Adrenal gland (tissue), 19 donors: ENCODE measurements at places on chromosomes 5 and 9.

GRCh38 chr9:133714606-133715294 lies 23.4 kb downstream of the SARDH start:
- H3K4me3 ChIP-seq: no peak overlapping the region
- H3K27me3 ChIP-seq: no peaks in the 10 kb centered on the region
- no peaks in the 10 kb centered on the region for H3K36me3 ChIP-seq

- H3K27me3 ChIP-seq: no peaks in the 10 kb centered on the region
- no peak overlapping the region for H3K4me3 ChIP-seq
- no peaks in the 10 kb centered on the region for H3K4me1 ChIP-seq
- DNase-seq: no peak
These were observed 550.6 kb upstream of the CLINT1 start for GRCh38 chr5:158409507-158409906.

GRCh38 chr5:138243794-138244193 lies 30.6 kb downstream of the GFRA3 start:
- no peak overlapping the region for H3K27ac ChIP-seq
- H3K27me3 ChIP-seq: peaks cover 4% of the 10 kb centered on the region
- no peak for DNase-seq
- no peaks in the 10 kb centered on the region for H3K4me1 ChIP-seq

GRCh38 chr9:101511009-101511408 lies 22.6 kb upstream of the RNF20 start:
- no peaks in the 10 kb centered on the region for H3K27me3 ChIP-seq
- no peaks in the 10 kb centered on the region for H3K36me3 ChIP-seq
- H3K4me1 ChIP-seq: no peaks in the 10 kb centered on the region
- DNase-seq: no peak

- no peak for DNase-seq
- H3K4me1 ChIP-seq: peaks cover 5% of the 10 kb centered on the region
- no peaks in the 10 kb centered on the region for H3K36me3 ChIP-seq
- no peak overlapping the region for H3K27ac ChIP-seq
These were observed 2.2 kb downstream of the SGCD start for GRCh38 chr5:156329171-156329611.

- no peak overlapping the region for H3K27ac ChIP-seq
- H3K4me1 ChIP-seq: peaks cover 6% of the 10 kb centered on the region
- no peaks in the 10 kb centered on the region for H3K27me3 ChIP-seq
- no peak for DNase-seq
These were observed 19.4 kb downstream of the FXN start for GRCh38 chr9:69054989-69055388.

DNA sequence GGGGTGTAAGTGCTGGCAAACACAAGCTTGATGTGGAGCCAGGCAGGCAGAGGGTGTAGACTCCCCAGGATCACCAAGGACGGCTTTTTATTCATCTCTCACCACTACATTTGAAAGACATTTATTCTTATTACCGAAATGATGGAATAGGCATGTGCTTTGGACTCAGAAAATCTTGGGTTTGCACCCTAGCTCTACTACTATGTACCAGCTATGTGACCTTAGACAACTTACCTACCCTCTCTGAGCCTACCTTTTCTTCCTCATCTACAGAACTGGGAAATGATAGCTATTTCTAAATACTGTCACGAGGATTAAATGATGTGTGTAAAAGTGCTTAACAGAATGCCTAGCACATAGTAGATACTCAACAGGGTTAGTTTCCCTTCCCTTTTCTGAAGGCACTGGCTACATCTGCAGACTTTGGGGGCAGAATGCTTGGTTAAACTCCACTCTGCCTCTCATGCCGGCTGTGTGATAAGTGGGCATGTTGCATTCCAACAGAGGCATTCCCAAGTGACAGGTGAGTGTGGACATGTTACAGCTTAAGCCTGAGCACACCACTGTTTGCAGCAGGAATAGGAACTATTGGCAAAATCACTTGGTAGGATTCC lies 94.8 kb downstream of the SLC1A3 start:
- no peak overlapping the region for H3K27ac ChIP-seq
- H3K4me1 ChIP-seq: no peaks in the 10 kb centered on the region
- H3K27me3 ChIP-seq: peaks cover 8% of the 10 kb centered on the region

- H3K4me1 ChIP-seq: no peaks in the 10 kb centered on the region
- no peaks in the 10 kb centered on the region for H3K27me3 ChIP-seq
- H3K36me3 ChIP-seq: no peaks in the 10 kb centered on the region
- DNase-seq: no peak
- no peak overlapping the region for H3K4me3 ChIP-seq
These were observed 169.0 kb downstream of the DAB2IP start for GRCh38 chr9:121820286-121821005.

DNA sequence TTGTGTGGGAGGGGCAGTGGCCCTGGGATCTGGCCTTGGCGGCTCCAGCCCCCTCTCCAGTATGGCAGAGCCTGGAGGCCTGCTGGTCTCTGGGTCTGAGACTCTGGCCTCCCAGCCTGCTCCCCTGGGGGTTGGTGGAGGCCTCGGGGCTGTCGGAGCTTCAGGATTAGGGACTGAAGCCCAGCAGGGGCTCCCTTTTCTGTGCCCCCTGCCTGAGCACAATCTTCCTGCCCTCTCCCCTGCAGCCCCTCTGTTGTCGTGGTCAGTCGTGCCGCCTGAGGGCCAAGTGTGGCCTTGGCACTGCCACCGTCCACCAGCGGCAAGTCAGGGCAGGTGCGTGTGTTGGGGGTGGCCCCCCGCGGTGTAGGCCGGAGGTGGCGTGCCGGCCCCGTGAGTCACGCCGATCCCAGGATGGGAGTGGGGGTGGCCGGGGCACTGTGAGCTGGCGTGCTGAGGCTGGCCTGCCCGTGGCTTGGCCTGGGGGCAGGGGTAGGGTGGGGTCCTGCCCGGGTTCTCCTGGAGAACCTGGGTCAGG lies 53.6 kb downstream of the RXRA start:
- peaks cover 73% of the 10 kb centered on the region for H3K4me1 ChIP-seq
- H3K4me3 ChIP-seq: no peak overlapping the region
- H3K36me3 ChIP-seq: no peaks in the 10 kb centered on the region
- H3K27ac ChIP-seq: peak overlapping the region; percentile 93

- no peaks in the 10 kb centered on the region for H3K36me3 ChIP-seq
- no peaks in the 10 kb centered on the region for H3K27me3 ChIP-seq
- no peak for DNase-seq
- no peaks in the 10 kb centered on the region for H3K4me1 ChIP-seq
These were observed 121.4 kb downstream of the ASTN2 start for GRCh38 chr9:117293206-117294114.

- DNase-seq: no peak
- H3K27me3 ChIP-seq: no peaks in the 10 kb centered on the region
- no peaks in the 10 kb centered on the region for H3K36me3 ChIP-seq
- H3K4me3 ChIP-seq: no peak overlapping the region
- peaks cover 23% of the 10 kb centered on the region for H3K4me1 ChIP-seq
These were observed 12.1 kb downstream of the GALNT10 start for GRCh38 chr5:154202379-154203260.

GRCh38 chr5:94890907-94891306 lies 272.4 kb downstream of the SLF1 start:
- no peaks in the 10 kb centered on the region for H3K4me1 ChIP-seq
- no peak overlapping the region for H3K4me3 ChIP-seq
- no peaks in the 10 kb centered on the region for H3K27me3 ChIP-seq
- no peaks in the 10 kb centered on the region for H3K36me3 ChIP-seq
